Left renal pelvis (tissue), 4 donors: ENCODE measurements at places on chromosomes 7 and 10.

- DNase-seq: no peak
Measured at GRCh38 chr7:29798422-29798821, 7.9 kb upstream of the WIPF3 start.

- no peak for DNase-seq
Measured at GRCh38 chr10:102358712-102359382, 36.7 kb upstream of the NFKB2 start.

- DNase-seq: no peak
Measured at GRCh38 chr7:27516421-27516820, 146.3 kb downstream of the HIBADH start.

DNA sequence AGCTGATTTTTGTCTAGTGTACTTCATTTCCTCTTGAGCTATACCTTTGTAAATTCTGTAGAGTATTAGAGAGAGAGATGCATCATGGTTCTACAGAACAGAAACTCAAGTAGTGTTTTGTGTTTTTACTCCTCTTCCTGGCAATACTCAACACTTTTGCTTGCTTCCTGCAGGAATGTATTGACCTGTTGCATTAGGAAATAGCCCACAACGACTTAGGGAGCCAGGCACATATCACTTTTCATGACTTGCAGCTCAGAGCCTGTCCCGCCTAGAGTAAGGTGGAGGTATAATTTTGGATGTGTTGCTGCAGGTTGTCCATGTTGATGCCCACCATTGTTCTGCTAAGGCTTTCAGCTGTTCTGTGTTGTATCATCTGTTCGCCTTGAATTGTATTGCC, 216.3 kb downstream of the SDK1 start:
- no peak for DNase-seq

- DNase-seq: no peak
Measured at GRCh38 chr10:43820663-43821062, 172.0 kb upstream of the ZNF32 start.

GRCh38 chr10:79181227-79181626, 112.5 kb downstream of the ZMIZ1 start:
- DNase-seq: no peak

GRCh38 chr10:122348512-122348911, 26.0 kb upstream of the PLEKHA1 start:
- DNase-seq: peak; percentile 57

- no peak for DNase-seq
Measured at GRCh38 chr10:29668628-29669027, 33.9 kb upstream of the SVIL start.
